ENCODE measurements at places on chromosomes 6 and 20. TPM values are rescaled to one million over a fixed set of nuclear protein-coding genes. Genes with fewer than 3 reads are reported as not detected.

SPATS1 gene
- total RNA-seq = not detected

SLC17A9 gene
- total RNA-seq = 7.6 TPM

- H3K4me3 ChIP-seq = no peak overlapping the region
- no peaks in the 10 kb centered on the region for H3K27me3 ChIP-seq
- no peak for DNase-seq
- H3K4me1 ChIP-seq = no peaks in the 10 kb centered on the region
Measured at GRCh38 chr20:20102716-20103258, 50.5 kb downstream of the CFAP61 start.

GRCh38 chr6:144177726-144178125 is 27.4 kb downstream of the STX11 start:
- peaks cover 45% of the 10 kb centered on the region for H3K4me1 ChIP-seq
- DNase-seq = no peak
- no peak overlapping the region for H3K27ac ChIP-seq
- no peaks in the 10 kb centered on the region for H3K27me3 ChIP-seq
- no peak overlapping the region for H3K4me3 ChIP-seq

GRCh38 chr20:16445482-16445881 is 127.8 kb downstream of the KIF16B start:
- DNase-seq = no peak
- no peaks in the 10 kb centered on the region for H3K4me1 ChIP-seq
- H3K27me3 ChIP-seq = no peaks in the 10 kb centered on the region
- no peak overlapping the region for H3K4me3 ChIP-seq
- H3K36me3 ChIP-seq = no peaks in the 10 kb centered on the region
